ENCODE measurements at places on chromosomes 1 and 21.
A peak's percentile ranks its signal among the peaks of the same experiment; 100 is the strongest.

GRCh38 chr1:181033128-181033798 lies 520 bp upstream of the MR1 start:
- DNase-seq: no peak

- DNase-seq: no peak
These were observed 135.1 kb downstream of the RRAGC start for GRCh38 chr1:38724160-38725131.

- DNase-seq: no peak
These were observed 450.8 kb downstream of the PTPRU start for GRCh38 chr1:29687166-29687565.

DNA sequence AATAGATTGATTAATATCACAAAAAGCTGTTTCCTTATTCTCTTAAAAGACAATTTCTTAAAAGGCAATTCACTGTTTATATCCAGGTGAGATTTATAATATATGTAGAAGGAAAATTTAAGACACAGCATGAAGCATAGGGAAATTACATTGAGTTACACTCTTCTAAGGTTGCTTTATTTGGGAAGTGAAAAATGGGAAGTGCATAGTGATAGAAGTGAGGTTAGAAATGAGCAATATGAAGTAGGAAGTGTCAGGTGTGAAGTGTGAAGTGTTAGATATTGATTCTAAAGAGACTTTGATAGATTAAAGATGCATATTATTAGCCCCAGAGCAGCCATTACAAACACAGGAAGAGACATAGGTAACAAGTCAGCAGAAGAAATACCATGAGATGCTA lies 40.3 kb downstream of the FH start:
- no peak for DNase-seq

GRCh38 chr1:8816831-8817411 lies 519 bp downstream of the RERE start:
- DNase-seq: no peak

DNA sequence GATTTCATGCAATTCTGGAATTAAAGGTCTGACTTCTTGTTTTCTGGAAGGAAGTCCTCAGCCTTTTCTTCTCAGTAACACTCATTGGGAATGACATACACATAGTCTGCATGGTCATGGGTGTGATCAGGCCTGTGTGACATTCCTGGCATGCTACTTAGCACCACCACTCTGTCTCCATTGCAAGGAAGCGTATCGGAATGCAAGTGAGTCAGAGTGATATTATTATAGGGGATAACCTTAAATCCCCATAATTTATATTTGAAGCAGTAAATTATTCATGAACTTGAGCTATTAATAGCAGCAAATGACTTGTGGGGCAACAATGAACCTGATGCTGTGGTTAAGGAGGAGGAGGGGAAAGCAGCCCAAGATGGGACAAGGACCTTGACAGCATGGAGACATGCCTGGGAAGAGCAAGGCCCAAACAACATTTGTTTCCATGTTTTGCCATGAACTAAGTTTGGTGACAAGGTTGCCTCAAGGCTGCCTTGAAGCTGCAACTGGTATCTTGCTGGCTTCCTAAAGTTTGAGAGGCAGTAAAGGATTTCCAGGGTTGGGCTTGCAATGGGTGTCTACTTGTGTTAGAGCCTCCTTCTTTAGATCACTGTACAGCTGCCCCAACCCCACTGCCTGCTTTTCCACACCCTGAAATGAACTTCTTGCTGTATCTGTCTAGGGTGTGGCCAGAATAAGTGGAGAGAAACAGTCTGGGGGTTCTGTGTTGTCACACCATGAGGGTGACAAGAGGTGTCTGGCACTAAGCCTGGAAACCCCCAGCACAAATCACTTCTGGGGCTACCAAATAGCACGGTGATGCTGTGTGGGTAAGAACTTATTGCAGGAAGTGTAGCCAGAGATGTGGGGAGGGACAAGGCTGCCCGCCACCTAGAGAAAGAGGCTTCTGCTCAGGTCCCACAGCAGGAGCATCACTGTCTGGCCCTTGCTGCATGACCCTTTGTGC lies 4.6 kb downstream of the MAB21L3 start:
- peak; percentile 62 for DNase-seq

- no peak for DNase-seq
These were observed 131.2 kb downstream of the SLC45A1 start for GRCh38 chr1:8448911-8449661.

DNA sequence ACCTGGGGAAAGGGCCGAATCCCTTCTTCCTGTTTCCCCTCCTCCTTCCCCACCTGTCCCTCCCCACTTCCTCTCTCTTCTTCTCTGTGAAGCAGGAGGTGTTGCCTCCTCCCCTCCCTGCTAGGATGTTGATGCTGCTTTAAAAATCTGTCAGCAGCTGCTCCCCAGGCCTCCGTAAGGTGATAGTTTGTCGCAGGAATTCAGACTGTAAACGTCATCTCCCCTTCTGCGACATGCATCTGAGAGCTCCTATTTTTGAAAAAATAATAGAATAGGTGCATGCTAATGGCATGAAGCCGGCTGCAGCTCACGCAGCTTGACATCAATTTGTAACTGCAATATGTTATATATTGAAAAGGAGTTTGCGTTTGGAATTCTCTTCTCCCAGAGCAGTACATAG lies 70.1 kb downstream of the KAZN start:
- no peak for DNase-seq

- DNase-seq: no peak
These were observed 57.7 kb upstream of the SELENON start for GRCh38 chr1:25742316-25742715.

GRCh38 chr1:215181518-215181917 lies 99.0 kb downstream of the KCNK2 start:
- DNase-seq: no peak

- DNase-seq: no peak
These were observed 304.1 kb downstream of the PBX1 start for GRCh38 chr1:164863056-164863455.

DNA sequence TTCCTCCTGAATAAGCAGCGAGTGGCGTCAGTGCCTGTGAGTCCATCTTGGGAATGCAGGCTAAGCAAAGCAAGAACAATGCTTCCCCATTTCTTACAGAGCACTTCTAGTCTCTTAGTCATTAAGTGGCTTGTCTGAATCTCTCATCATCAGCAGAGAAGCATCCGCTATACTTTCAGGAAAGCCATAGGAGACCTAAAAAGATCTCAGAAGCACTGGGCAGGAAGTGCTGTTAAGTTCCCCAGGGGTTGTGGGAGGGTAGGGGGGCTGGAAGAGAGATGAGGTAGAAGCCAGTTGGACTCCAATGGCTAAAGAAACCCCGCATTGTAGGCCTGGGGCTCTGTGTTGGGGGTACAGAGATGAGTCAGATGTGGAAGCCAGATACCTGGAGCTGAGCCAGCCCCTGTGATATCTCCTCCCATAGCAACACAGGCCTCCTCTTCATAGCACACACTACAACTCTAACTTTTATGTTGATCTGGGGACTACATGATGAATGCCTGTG lies 44.9 kb downstream of the SYT6 start:
- no peak for DNase-seq

DNA sequence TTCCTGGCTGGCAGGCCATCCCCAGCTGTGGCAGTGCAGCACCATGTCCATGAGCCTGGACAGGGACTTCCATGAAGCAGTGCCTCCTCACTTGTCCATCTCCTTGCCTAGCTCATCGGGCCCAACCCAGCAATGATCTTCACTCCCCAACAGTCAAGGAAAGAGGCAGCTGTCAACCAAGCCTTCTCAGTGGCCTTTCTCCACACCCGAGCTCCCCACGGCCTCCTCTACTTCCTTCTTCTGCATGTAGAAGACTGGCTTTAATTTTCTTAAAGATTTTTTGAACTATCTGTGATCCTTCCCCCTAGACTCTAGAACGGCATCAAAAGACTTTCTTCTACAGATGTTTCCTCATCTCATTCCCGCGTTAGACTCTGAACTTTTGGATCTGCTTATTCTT lies 65.5 kb upstream of the COA6 start:
- DNase-seq: no peak

GRCh38 chr1:215156232-215156631 lies 73.7 kb downstream of the KCNK2 start:
- no peak for DNase-seq

GRCh38 chr1:26831546-26832248 lies 5.2 kb downstream of the ZDHHC18 start:
- DNase-seq: no peak

DNA sequence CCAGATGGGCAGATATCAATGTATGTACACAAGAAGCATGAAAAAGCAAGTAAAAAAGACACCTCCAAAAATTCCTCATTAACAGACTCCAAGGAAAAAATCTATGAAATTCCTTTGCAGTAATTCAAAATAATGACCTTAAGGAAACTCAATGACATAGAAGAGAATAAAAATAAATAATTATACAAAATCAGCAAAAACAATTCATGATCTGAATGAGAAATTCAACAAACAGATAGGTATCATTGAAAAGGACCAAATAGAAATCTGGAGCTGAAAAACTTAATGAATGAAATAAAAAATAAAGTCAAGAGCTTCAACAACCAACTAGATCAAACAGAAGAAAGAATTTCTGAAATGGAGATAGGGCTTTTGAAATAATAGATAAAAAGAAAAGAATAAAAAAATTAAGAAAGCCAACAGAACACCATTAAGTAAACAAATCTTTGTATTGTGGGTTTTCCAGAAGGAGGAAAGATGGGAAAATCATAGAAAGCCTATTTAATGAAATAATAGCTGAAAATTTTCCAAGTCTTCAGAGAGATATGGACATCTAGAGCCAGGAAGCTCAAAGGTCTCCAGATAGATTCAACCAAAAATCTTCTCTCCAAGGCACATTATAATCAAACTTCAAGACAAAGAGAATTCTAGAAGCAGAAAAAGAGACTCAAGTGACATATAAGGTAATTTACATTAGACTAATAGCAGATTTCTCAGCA lies 52.0 kb upstream of the KCNK1 start:
- DNase-seq: no peak

DNA sequence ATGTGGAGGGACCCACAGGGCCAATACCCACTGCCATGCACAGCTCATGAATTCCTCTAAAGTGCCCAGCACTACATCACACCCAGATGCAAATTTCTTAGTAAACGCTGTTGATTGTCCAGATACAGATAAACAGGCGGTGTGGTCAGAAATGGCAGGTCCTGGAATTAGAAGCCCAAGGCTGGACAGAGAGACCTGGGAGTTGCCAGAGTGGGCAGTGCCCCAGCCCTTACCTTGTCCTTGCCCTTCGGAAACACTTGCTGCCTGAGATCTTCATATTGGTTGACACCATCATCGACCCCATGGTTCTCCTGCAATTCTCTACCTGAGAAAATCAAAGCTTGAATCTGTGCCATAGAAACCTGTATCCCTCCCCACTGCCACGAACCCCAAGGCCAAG lies 149.3 kb upstream of the ETV3 start:
- no peak for DNase-seq

DNA sequence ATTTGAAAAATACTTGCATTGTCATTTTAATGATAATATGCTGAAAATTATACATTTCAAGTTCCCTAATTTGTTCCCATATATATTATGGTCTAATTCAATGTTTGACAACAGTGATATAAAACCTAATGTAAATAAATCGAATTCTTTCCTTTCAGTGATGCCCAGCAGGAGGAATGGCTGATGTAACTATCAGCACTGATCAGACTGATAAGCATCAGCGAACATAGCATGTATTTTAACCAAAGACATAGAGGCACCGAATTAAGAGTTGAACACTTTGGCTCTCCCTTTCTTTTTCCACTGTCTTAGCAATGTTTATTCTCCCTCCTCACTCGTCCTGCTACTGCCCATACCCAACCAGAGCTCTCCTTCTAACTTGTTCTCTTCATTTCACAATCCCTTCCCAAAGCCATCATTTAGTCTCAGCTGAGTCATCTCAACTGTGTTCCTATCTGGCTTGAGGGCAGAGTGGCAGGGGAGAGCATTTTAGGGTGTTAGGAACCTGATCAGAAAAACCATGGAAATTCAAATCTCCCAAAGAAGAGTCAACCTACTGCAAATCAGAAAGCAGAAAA lies 58.8 kb upstream of the C1orf115 start:
- no peak for DNase-seq

- peak; percentile 25 for DNase-seq
These were observed 52.2 kb upstream of the ROR1 start for GRCh38 chr1:63721531-63722189.

GRCh38 chr1:40383095-40383487 lies 9.6 kb downstream of the SMAP2 start:
- no peak for DNase-seq

DNA sequence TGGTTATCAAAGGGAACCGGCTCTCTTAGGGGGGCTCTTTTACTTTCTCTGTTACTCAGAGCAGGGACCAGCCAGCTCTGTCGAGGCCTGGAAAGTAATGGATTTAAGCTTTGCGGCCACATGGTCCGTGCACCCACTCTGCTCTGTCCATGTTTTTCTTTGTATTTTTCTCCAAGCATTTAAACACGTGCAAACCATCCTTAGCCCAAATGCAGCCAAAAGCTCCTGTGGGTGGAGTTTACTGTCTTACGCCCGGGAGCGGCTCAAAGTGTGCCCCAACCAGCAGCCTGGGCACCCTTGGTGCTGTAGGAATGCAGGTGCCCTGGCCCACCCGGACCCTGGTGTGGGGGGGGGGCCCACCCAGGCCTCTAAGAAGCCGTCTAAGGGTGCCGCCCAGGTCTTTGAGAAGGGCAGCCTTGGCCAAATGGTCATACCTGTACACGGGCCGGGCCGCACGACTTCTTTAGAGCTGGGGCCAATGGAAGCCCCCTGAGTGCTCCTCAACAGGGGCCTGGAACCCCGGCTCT lies 29.2 kb upstream of the POFUT2 start:
- DNase-seq: no peak

- DNase-seq: peak; percentile 6
These were observed 28.7 kb downstream of the PTGFR start for GRCh38 chr1:78519446-78519845.

GRCh38 chr1:160830321-160831153 lies 32.1 kb downstream of the CD244 start:
- DNase-seq: peak; percentile 49

- DNase-seq: peak; percentile 60
These were observed 39.1 kb upstream of the ENAH start for GRCh38 chr1:225691861-225692516.

DNA sequence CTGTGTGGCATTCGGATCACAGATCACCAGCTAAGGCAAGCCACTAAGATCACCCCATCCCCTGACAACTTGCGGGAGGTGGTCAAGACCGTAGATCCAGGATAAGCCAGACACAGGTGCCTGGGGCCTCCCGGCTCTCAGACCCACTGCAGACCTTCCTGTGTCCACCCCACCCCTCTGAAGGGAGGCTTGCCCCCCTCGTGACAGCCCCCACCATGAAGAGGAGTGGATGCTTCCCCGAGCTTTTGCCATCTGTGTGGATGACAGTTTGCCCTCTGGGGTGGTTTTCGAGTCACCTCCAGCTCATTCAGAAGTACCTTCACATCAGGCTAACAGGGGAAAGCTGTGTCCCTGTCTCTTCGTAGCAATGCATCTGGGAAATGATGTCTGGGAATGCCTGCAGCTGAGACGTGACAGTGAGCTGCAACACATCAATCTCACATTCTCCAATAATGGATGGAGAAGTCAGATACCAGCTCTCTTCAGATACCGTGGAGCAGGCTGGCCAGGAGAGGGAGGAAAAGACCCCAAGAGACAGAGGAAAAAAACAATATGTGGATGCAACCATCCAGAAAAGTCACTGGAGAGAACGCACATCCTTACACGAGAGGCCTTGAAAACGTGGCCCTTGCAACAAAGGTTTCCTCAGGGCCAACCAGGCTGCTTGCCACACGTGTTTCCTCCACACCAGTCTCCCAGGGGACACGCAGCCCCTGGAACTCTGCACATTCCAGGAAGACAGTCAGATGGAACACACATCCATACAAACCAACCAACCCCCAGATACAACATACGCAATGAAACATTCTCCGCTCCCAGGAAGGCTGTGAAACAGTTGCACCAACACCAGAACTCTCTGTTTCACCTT lies 20.4 kb upstream of the FHAD1 start:
- DNase-seq: no peak
